ENCODE measurements at places on chromosomes 3 and 15. TPM values are rescaled to one million over a fixed set of nuclear protein-coding genes. Genes with fewer than 3 reads are reported as not detected.

The TKT gene
- 92.4 TPM for polyA plus RNA-seq

The COL8A1 gene
- polyA plus RNA-seq: 277 TPM

The GOLGA6A gene
- not detected for polyA plus RNA-seq

The ANKRD34C gene
- not detected for polyA plus RNA-seq

GRCh38 chr15:88241060-88241459 is 15.5 kb downstream of the NTRK3 start:
- no peak for DNase-seq

The BUB1B gene
- 3.0 TPM for polyA plus RNA-seq

Data from aorta (tissue), 5 donors.